ENCODE measurements at places on chromosomes 12 and 14.

DNA sequence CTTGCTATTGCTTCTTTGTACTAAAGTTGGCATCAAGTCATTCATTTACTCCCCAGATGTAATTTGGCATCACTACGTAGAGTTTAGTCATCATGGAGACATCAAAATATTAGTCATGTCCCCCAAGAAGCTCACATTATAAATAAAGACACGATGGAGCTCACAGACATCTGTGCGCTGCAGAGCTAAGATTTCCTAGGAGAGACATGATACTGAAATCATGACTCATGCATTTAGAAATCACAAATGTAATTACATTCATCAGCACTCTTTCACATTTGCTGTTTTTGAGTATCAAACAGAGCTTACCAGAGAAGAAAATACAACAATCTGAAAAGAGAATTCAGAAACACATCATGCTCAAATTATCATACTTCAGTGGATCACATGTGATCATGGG lies 169.8 kb downstream of the LRIG3 start:
- DNase-seq: peak; percentile 97

DNA sequence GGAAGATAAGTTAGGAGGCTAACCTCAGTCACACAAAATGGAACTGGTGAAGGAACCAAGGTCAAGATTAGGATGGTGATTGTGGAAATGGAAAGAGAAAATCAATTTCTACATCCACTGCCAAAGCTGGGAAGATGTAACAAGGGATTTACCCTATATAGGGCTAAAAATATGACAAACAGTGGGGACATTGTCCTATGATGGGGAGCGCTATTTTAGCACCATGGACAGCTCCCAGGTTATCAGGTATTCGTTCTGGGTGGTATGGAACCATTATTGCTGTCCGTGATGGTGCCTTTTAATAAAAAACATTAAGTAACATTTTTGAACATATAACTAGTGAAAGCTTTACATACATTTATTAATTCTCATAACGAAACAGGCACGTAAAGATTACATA lies 124.0 kb downstream of the NDUFA12 start:
- DNase-seq: peak; percentile 24

GRCh38 chr14:50407111-50407812 lies 10.6 kb upstream of the CDKL1 start:
- DNase-seq: peak; percentile 14

DNA sequence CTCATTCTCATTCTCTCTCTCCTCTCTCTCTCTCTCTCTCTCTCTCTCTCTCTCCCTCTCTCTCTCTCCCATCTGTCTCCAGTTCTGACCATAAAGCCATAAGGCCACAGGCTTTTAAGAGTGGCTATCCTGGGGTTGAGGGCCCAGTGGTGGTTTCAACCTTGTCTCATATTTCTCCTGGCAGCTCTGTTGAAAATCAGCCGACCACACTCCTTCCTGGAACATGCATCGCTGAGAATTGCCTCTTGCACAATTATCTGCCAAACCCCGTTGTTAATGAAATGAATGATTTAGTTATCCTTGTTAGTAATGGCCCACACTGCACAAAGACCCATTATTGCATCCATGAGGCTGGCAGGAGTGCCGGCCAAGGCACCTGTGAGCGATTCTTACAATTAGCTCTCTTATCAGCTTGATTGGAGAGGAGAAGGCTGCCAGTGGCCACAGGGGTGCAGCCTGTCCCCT lies 30.4 kb upstream of the KCNA5 start:
- peak; percentile 11 for DNase-seq

GRCh38 chr12:95553197-95553943 lies 2.1 kb upstream of the USP44 start:
- DNase-seq: no peak

- DNase-seq: peak; percentile 94
Observed at GRCh38 chr14:68466491-68466977, 326.3 kb downstream of the ZFP36L1 start.

- no peak for DNase-seq
Observed at GRCh38 chr12:75917083-75917482, 114.5 kb downstream of the PHLDA1 start.

DNA sequence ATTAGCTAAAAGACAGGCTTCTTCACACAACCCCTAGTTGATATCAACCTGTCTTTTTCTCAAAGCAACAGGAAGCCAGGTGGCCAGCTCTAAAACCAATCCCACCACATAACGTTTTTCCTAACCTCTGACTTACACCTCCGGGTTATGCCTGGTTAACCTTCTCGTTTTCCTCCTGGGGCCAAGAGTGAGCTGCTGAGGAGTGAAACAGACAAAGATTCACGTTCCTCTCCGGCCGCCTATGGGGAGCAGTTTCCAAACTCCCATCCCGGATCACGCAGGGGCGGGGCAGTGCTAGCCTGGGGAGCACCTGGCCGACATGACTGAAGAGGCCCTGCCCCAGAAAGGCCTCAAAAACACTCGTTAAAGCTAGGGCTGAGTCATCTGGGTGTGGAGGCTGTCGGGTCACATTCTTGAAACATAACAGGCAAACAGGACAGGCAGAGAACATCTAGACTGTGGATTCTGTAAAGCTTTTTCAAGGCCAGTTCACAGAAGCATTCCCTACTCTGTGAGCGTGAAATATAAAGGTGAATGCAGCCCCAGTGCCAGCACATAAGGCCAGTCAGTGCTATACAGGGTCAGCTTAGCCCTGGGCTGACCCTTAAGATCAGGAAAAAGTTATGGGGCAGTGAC lies 25.9 kb upstream of the LGALS3 start:
- peak; percentile 94 for DNase-seq

DNA sequence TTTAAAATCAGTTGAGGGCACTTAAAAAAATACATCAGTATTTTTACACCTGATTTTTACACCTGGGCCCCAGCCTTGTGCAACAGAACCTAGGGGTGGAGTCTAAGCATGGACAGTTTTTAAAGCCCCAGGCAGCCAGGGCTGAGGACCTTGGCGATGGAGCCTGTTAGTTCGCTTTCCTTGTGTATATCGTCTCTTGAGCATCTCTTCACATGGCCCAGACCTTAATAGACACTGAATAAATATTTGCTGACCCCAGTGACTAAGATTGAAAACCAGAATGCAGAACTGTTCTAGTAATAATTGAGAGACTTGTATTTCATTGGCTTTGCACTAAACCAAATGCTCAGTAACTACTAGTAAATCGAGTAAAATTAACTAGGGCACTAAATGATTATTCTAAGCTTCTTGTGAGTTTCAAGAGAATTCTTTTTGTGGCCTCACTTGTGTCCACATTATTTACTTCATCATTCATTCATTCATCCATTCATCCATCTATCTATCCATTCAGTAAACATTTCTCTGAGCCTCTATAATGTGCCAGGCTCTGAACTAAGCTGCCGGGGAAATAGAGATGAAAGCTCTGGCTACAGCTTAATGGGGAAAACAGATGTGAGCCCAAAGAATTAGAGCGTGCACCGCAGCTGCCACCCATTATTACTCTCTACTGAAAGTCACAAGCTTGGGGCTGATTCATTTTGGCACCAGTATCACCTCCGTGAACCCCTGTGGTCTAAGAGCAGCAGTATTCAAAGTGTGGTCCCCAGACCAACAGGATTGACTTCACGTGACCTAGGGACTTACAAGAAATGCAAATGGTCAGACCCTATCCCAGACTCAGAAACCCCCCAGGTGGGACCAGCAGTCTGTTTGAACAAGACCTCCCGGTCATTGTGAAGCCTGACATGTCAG lies 30.7 kb upstream of the BCL7A start:
- DNase-seq: peak; percentile 28

- DNase-seq: peak; percentile 53
Observed at GRCh38 chr12:31523306-31523705, 67.6 kb downstream of the DENND5B start.

- DNase-seq: no peak
Observed at GRCh38 chr14:99744873-99745224, 48.4 kb upstream of the EML1 start.

DNA sequence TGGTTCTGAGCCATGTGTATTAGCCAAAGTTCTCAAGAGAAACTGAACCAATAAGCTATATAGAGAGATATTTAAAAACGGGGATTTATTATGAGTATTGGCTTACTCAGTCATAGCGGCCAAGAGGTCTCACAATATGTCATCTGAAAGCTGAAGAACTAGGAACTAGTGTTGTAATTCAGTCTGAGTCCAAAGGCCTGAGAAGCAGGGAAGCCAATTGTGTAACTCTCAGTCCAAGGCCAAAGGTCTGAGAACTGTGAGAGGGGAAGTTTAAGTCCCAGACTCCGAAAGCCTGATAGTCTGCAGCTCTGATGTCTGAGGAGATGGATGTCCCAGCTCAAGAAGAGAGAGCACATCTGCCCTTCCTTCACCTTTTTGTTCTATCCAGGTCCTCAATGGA lies 344.8 kb upstream of the USP15 start:
- DNase-seq: no peak

GRCh38 chr12:44833561-44833960 lies 42.6 kb downstream of the NELL2 start:
- DNase-seq: no peak

DNA sequence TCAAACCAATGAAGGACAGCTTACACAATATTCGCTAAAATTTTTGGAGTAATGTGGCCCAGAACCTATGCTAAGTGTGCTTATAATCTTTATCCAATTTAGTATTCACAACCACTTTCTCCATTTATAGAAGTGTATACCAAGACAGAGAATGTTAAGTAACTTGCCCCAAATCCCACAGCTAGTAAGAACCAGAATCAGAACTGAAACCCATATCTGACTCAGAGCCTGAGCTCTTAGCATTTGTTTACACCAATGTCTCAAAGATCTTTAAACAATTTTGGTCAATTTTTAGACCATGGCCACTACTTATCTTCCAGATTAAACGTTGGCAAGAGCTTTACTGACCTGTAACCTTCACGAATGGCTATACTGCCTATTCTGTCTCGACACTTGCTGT lies 53.0 kb downstream of the PAPLN start:
- DNase-seq: no peak

GRCh38 chr12:12486661-12487240 lies 75.9 kb downstream of the DUSP16 start:
- no peak for DNase-seq

DNA sequence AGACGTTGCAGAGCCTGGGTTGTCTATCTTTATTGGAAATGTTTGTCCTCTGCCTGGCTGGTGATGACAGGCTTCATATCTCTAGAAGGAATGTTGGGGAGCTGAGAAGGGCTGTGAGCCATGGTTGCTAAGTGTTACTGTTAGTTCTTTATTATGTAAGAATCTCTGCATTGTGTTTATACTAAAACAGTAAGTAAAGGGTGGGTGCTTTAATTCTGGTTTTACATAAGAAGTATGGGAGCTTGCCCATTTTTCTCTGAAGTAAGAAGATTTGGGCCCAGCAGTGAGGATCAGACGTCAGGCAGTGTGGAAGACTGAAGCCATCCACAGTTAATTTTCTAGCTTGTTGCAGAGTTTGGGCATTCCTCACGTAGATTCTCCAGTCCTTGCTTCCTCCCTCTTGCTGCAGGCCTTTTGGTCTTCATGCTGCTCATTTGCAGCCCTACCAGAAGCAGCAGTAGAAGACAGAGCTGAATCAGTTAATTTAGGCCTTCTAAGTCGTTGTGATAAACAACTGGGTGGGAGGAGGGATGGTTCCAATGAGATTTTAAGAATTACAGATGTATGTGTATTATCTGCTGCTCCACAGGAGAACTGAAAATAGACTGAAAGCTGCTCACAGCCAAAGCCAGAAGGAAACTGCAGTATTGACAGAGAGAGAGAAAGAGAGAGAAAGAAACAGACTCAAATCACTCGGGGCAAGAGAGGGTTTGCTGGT lies 21.4 kb downstream of the WNT5B start:
- DNase-seq: no peak

GRCh38 chr12:55732288-55732687 lies 3.5 kb upstream of the CD63 start:
- no peak for DNase-seq

DNA sequence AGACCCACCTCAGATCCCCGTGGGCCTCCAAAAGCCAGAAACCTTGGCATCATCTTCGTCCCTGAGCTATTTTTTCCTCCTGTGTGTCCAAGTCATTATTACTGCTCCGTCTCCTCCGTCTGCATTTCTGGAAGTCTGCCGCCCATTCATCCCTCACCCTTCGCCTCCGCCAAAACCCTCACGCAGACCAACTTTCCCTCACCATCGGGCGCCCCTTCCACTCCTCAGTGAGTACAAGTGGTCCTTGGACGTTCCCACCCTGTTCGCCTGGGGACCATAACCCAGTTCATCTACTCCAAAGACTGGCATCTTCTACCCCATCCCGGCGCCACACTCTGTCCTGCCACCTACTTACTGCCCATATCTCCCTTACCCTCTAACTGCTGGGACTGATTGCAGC lies 3.7 kb upstream of the LTBP2 start:
- DNase-seq: no peak

DNA sequence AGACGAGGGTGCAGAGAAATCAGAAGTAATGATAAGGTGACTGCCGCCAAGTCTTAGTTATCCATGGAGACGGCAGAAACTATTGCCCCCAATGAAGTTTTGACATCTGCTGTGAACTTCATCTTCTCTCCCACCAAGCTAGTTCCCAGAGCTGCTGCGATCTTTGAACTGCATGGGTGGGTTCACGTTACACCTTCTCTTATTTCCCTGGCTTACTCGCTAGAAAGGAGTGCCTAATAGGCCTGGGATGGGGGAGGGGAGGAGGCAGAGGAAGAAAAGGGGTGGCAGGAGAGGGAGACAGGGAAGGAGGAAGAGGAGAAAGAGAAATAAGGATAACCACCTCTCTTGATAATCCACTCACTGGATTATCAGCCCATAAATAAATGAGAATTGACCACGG lies 157.1 kb downstream of the NTF3 start:
- no peak for DNase-seq

GRCh38 chr12:117688446-117688845 lies 280.3 kb downstream of the KSR2 start:
- peak; percentile 23 for DNase-seq

DNA sequence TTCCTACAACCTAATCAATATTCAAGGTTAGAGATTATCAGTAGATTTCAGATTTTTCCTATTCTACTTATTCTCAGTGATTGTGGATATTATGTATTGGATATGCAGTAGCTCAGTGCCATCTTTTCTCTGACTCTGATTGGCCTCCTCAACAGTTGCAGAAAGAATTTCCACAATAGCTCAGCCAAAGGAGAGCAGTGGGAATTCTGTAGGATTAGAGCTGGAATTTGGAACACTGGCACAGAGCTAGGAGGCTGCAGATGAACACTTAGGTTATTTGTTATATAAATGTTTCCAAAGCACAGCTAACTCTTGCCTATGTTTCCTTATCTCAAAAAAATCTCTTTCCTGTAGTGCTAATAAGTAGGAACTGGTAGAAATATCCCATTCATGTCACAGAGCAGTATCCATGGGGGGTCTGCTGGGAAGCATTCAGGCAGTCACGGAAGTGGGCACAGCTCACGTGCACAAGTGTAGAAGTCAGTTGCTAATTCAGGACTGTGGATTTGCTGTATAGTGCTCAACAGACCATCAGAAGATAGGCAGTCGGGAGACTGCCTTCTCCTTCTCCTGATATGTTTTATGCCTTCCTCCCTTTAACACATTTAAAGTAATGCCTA lies 116.2 kb upstream of the TMEM260 start:
- no peak for DNase-seq

DNA sequence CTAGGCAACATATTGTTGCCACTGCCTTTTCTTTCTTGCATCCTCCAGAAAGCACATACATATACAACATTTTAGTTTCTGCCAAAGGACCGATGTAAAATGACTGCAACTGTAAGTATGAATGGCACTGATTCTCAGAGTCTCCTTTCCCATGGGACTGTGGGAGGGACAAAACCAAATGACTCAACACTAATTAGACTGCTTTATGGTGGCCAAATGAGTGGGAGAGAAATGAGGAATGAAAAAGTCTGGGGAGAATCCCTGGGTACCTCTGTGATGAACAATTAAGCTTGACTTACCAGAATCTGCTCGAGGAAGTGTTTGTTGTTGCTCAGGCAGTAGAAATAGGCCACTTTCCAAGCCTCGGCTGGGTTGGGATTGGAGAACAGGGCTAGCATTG lies 10.1 kb downstream of the ZFYVE26 start:
- peak; percentile 57 for DNase-seq

All from EH (cell line).